Naive thymus-derived CD8-positive, alpha-beta T cell (primary cell): ENCODE measurements at places on chromosomes 11 and 22. TPM values are rescaled to one million over a fixed set of nuclear protein-coding genes. Genes with fewer than 3 reads are reported as not detected.

Gene PRAME
- not detected for total RNA-seq

Gene TNNI2
- not detected for total RNA-seq

Gene GPR83
- total RNA-seq: 0.11 TPM

Gene DDIAS
- 2.5 TPM for total RNA-seq

Gene EIF3D
- 276 TPM for total RNA-seq

Gene CRYBA4
- total RNA-seq: not detected

Gene RAB38
- 0.82 TPM for total RNA-seq

Gene GAS2L1
- not detected for total RNA-seq

Gene MMP3
- total RNA-seq: not detected
